ENCODE measurements at places on chromosomes 11 and 22.

DNA sequence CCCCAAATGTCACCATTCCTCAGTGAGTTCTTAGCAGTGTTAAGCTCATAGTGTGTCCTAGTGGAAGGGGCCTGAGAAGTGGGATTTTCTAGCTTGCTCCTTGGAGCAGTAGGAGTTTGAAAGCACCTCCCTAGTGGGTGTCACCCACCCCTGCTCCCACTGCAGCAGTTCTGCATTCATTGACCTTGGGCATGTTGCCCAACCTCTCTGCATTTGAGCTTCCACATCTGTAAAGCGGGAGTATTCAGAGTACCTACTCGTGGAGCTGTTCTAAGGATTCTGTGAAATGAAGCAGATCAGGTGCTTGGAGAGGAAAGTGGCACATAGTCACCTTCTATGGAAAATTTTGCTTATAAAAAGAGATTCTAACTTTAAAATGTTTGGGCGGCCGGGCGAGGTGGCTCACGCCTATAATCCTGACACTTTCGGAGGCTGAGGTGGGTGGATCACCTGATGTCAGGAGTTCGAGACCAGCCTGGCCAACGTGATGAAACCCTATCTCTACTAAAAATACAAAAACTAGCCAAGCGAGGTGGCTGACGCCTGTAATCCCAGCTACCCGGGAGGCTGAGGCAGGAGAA, 16.9 kb downstream of the LMO2 start:
- no peak for DNase-seq

DNA sequence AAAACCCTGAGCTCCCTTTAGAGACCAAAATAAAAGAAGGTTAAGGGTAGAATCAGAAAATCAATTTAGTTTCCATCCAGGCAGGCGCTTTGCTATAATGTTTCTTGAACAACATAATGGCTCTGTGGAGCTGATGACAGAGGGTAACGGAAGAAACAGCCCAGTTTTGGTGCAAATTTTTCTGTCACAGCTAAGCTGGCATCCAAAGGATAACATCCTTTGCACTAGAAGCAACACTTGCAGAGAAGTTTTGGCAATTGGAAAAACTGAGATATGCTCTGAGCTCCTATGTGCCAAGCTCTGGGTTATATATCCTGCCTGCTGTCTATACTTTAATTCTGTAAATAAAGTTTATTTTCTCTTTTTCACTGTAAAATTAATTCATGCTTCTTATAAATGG, 495.3 kb upstream of the API5 start:
- DNase-seq = no peak

DNA sequence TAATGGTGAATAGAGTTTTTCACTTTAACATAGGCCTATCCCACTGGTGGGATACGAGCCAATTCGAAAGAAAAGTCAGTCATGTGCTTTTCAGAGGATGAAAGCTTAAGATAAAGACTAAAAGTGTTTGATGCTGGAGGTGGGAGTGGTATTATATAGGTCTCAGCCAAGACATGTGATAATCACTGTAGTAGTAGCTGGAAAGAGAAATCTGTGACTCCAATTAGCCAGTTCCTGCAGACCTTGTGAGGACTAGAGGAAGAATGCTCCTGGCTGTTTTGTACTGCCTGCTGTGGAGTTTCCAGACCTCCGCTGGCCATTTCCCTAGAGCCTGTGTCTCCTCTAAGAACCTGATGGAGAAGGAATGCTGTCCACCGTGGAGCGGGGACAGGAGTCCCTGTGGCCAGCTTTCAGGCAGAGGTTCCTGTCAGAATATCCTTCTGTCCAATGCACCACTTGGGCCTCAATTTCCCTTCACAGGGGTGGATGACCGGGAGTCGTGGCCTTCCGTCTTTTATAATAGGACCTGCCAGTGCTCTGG, at the start of gene TYR:
Gene TYR (plus strand): TSS at position 185 of the 541 bp plus-strand sequence. CDS start 79 bp downstream, at position 264.
- no peak for DNase-seq

GRCh38 chr11:19790831-19791552, 78.4 kb downstream of the NAV2 start:
- no peak for DNase-seq

DNA sequence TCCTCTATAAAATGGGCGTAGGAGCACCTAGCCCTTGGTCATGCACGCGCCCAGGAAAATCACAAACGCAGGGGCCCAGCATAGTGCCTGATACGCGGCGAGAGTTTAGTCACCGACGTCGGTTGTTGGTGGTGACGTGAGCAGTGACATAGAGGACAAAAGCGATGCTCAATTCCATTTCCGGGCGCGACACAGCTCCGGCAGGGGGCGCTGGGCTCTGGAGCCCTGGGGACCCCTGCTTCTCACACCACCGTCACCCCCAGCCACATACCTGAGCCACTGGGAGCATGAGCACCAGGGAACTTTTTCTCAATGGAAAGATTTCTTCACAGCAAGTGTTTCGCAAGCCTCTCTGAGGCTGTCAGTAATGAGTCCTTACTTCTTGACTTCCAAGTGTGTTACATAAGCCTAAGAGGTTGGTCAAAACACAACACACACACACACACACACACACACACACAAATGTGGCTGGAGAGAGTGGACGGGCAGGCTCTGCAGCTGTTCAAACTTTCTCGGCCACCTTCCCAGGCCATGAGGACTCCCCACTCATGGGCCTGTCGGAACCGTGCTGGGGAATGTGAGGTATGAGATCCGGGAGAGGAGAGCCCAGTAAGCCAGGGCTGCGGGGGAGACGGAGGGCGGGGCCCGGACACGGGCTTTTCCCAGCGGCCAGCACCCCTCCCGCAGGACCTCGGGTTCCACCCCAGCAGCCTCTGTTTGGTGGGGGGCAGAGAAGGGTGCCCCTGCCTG, 36.9 kb upstream of the LINC01488 start:
- DNase-seq = peak; percentile 84

All from AG20443 (cell line).